ENCODE measurements at places on chromosomes 12 and 14.

GRCh38 chr14:81523016-81523415 lies 10.6 kb downstream of the SEL1L start:
- no peak for DNase-seq

GRCh38 chr12:68487721-68488309 lies 122.9 kb upstream of the RAP1B start:
- DNase-seq, result no peak

DNA sequence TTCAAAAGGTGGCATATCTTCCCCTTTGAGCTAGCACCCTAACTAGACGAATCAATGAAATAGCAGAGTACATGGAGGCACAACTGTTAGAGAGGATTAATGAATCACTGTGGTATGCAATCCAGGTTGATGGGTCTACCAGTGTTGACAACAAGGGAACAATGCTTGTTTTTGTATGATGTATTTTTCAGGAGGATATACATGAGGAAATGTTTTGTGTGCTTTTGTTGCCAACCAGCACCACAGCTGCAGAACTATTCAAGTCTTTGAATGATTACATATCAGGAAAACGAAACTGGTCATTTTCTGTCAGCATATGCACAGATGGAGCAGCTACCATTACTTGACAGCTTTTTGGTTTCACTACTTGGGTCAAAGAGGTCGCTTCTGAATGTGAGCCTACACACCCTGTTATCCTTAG lies 142.6 kb downstream of the GPHN start:
- DNase-seq, result no peak

DNA sequence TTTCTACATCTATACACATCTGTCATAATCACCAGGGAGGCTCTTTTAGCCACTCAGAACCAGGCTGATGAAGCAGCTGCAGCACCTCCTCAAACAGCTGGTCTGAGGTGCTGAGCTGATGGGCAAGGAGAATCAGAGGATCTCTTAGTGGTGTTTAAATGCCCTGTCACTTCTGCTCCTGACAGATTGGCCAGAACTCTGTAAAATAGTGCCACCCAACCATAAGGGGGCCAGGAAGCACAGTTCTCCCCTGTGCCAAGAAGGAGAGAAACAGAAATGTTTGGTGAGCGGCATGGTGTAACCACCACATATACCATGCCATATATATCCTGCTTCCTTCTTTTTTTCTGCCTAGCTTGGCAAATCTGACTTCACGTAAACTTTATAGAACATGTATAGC lies 12.8 kb downstream of the SOCS2 start:
- DNase-seq, result no peak

- DNase-seq, result no peak
Observed at GRCh38 chr12:22287776-22288621, 46.5 kb downstream of the ST8SIA1 start.

GRCh38 chr12:23066095-23066494 lies 441.1 kb downstream of the ETNK1 start:
- DNase-seq, result no peak
